ENCODE measurements at places on chromosomes 13 and 19.

- no peak for DNase-seq
These were observed 130.7 kb downstream of the MYO16 start for GRCh38 chr13:108760129-108760528.

- DNase-seq, result no peak
These were observed 34.6 kb downstream of the CRTC1 start for GRCh38 chr19:18718015-18718526.

- DNase-seq, result no peak
These were observed 14.5 kb upstream of the TNFAIP8L1 start for GRCh38 chr19:4624733-4625362.

DNA sequence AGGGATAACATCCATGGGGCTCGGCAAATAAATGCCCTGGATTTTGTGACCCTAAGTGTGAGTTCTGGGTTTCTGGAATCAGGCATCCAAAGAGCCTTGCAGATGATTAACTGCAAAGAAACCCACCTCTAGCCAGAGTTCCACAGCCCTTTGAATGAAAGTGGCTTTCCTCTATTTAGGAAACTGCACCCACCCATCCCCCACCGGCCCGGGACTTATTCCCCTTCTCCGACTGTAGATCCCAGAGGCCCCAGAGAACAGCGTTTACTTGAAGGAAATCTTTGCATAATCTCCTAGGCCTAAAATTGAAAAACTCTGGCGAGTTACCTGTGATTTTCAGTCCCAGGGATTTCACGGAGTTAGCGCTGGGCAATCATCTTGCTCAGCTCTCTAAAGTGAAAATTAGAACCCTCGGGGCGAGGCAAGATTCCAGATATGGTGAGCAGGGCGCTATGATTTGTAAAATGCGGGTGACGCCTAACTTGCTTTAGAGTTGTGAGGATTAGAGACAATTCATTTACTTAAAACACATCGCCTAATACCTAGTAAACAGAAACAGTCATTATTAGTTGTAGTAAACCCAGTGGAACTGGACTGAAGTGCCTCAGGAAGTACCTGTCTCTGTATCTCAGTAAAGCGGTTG is 9.4 kb downstream of the URAD start:
- no peak for DNase-seq

GRCh38 chr19:46861691-46862502 is 1.1 kb downstream of the ARHGAP35 start:
- no peak for DNase-seq

DNA sequence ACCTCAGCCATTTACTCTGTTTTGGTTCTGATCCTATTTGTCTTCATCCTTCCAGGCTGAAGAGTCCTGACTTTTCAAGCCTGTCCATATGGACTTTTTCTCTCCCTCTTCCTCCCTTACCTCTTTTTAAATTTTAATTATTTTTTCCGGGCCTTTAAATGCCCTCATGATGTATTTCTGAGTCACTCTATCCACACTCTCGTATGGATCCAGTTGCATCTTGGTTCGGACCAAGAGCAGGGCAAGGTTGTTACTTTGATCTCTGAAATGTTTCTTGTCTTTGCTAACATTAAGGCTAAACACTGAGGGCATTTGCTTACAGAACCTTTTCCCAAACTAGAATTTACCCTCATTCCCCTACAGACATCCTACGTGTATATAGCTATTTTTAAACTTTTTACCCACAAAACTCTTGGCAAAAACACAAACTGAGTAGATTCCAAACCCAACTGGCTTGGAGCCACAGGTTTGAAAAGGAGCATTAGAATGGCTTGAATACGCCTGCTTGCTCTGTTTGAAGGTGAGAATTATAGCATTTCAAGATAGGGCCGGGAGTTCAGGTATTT is 47.4 kb upstream of the SERPINE3 start:
- DNase-seq, result no peak

DNA sequence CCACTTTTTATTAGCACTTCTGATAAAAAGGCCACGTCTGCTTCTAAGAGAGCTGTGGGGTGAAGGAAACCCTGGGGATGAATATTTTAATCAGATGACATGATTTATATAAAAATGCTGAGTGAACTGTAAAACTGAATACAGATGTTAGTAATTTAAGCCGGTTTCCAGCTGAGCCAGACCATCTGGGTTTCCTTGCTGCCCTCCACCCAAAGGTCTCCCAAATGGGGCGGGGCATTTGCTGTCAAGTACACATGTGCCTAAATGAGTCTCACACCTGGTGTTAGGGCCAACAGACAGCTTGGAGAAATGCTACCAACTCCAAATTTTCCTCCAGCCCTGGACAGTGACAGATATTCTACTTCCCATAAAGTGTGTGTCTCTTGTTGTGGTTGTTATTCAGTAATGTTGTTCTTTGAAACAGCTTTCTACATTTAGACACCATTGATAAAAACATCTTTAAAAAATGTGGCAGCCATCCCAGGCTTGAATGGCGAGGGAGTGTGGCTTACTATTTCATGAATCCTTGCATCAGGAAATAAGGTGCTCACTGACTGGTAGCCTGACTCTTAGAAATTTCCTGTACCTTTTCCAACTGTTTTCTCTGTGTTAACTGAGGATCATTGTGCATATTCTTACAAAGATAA is 350.4 kb downstream of the MTUS2 start:
- DNase-seq, result no peak

DNA sequence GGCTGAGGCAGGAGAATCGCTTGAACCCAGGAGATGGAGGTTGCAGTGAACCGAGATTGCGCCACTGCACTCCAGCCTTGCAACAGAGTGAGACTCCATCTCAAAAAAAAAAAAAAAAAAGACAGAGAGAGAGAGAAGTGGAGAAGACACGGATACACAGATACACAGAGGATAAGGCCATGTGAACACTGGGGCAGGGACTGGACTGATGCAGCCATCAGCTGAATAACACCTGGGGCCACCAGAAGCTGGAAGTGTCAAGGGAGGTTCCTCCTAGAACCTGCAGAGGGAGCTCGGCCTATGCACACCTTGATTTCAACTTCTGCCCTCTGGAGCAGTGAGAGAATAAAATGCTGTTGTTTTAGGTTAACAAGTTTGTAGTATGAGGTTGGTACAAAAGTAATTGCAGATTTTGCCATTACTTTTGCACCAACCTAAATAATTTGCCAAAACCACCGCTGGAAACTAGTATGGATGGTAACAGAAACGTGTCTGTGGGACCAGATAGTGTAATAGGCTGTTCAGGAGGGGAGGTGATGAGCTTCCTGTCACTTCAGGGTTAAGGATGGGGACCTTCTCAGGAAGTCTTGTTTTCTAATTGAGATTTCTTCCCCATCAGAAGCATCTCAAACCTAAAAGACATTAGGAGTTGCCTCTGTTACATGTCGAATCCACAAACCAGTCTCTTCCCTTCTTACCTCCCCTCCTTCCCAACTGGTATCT is 36.4 kb upstream of the IGSF23 start:
- DNase-seq, result no peak

GRCh38 chr13:19713186-19713965 is 69.4 kb downstream of the PSPC1 start:
- DNase-seq, result no peak

GRCh38 chr19:14118165-14119051 is 846 bp upstream of the PRKACA start:
- peak; percentile 24 for DNase-seq

- no peak for DNase-seq
These were observed 49.9 kb downstream of the UGGT2 start for GRCh38 chr13:96003304-96003703.

DNA sequence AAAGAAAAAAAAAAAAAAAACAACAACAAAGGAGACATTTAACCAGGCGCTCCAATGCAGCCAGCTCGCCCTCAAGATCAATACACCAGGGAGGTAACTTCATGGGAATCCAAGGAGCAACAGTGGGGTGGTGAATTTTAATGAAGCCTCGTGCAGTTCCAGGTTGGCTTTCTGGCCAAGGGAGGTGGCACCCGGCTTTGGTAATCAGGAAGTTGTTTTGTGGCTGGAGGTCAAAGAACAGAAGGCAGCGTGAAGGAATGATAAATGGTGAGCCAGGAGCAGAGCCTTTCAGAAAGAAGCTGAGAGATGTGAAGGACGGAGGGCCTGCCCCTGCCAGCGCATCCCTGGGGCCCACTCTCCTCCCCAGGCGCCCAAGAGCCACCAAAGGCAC is 188.2 kb upstream of the TSC22D1 start:
- DNase-seq, result no peak

DNA sequence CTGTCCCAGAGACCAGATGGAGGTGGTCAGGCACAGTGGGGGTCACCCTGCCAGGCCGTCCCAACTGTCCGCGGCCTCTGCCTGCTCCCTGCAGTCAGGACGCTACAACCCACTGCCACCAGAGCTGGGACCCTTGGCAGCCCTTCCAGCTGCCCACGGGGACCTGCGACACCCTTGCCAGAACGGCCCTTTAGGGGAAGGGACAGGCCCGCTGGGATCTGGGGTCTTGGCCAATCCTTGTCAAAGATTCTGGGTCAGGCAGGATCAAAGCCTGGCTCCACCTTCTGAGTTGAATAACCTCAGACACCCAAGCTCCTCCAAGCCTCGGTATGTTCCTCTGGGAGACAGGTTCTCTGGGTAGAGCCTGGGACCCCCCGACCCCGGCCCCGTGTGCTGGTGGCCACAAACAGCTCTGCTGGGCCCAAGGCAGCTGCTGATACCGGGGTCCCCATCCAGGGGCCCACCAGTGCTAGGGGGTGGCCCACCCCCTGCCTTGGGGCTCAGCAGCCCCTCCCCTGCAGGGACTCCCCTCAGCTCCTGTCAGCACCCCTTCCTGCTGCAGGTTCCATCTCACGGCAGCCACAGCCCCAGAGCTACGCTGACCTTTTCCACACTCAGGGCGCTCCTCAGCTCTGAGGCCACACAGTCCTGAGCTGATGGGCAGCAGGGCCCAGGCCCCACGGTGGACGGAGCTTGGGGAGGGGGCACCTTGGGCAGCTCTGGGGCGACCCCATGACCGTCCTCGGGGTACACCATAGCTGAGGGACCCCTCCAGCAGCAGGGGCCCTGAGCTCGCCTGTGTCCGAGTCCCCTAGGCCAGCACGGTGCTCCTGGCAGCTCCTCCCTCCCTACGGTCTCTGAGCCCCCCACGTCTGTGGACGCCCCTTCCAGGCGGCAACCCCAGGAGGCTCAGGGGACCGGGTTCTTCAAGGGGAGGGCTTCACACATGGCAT is 18.4 kb downstream of the SBNO2 start:
- no peak for DNase-seq

GRCh38 chr13:77698201-77699058 is 943 bp downstream of the SLAIN1 start:
- DNase-seq, result no peak

DNA sequence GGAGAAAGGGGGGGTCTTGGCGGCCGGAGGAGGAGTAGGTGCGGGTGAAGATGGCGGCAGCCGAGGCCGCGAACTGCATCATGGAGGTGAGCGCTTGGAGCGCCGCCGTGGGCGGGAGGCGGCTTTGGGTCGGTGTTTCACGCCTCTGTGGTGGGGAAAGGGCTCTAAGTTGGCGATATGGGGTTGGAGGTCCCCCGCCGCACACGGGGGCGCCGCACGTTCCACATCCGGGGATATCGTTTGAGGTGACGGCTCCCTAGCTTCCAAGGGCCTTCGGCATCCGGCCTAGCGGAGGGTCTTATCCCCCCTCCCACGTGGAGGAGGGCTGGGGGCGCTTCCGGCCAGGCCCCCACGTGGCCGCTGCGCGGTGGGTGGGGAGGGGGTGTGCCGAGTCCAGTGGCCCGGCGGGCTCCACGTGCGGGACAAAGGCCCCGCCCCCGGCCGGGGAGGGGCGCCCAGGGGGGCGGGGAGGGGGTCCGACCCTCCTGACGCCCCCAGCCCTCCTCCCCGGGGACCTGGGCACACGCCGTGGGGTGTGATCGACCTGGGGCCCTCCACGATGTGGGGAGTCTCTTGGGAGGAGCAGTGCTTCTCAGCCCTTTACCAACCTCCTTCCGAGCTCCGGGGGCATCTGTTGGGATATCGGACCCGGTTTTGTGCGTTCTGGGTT is at the start of gene PRMT1:
Gene PRMT1 (plus strand): TSS at position 41 of the 670 bp plus-strand sequence. CDS start 10 bp downstream, at position 51.
- DNase-seq, result no peak

GRCh38 chr19:14381689-14382474 is 638 bp downstream of the ADGRE5 start:
- DNase-seq, result no peak

DNA sequence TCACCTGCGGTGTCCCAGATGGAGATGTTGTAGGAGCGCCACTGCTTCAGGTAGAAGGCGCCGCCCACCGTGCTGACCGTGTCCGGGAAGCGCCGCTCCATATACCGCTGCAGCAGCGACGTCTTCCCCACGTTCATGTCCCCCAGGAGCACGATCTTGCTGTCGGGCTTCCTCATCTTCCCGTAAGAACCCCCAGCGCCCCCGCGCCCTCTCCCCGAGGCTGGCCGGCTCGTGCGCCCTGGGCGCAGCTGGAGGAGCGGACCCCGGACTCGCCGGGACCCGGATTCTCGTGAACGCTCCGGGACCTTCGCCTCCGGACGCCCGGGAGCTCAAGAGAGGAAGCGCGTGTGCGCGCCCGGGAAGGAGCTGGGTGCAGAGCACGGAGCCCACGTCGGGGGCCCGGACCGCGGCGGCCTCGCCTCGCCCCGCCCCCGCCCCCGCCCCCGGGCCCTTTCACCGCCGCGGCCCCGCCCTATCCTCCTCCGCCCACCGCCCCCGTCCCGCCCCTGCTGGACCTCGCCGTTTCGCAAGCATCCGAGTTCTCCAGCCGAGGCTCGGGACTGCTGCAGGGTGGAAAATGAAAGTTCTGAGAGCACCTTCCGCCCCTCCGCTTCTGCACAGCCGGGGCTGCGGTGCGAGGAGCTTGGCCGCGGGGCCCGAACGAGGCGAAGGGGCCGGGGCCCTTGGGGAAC is at the start of gene RAB20:
Gene RAB20 (minus strand): TSS at position 379 of the 692 bp plus-strand sequence. CDS start 203 bp downstream, at position 176.
- DNase-seq, result no peak

DNA sequence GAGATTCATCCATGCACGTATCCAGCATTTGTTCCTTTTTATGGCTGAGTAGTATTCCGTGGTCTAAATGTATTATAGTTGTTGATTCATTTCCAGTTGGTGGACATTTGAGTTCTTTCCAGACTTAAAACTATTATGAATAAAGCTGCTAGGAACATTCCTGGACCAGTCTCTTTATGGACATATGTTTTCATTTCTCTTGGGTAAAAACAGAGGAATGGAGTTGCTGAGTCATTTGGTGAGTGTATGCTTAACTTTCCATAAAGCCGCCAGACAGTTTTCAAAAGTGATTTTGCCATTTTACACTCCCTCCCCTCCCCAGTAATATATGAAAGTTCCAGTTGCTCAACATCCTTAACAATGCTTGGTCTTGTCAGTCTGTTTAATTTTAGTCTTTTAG is 116.4 kb downstream of the TSHZ3 start:
- DNase-seq, result no peak

GRCh38 chr19:46610851-46611770 is 10.0 kb downstream of the CALM3 start:
- DNase-seq, result no peak

GRCh38 chr13:79352107-79352506 is 53.9 kb downstream of the RBM26 start:
- DNase-seq, result no peak

DNA sequence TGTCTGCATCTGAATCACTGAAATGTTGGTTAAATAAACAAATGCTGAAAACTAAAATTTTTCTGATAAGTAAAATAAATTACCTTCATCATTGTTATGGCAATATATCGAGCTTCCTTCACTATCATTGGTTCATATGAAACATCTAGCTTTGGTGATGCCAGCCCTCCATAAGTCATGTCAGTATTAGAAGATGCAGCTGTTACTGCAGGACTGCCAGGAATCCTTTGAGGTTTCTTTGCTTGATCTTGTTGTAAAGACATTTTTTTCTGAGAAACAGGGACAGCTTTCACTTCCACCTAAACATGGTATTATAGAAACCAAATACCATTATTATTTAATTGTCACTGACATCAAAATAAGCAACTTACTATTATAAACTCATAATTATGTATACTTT is 123.7 kb upstream of the FBXL3 start:
- no peak for DNase-seq
